ENCODE measurements at places on chromosomes 4 and X.

- DNase-seq = no peak
Observed at GRCh38 chrX:154348114-154348531, 26.3 kb downstream of the FLNA start.

- DNase-seq = no peak
Observed at GRCh38 chr4:83917572-83917971, 381.7 kb downstream of the GPAT3 start.

- DNase-seq = no peak
Observed at GRCh38 chr4:162945713-162946112, 221.0 kb downstream of the NAF1 start.

DNA sequence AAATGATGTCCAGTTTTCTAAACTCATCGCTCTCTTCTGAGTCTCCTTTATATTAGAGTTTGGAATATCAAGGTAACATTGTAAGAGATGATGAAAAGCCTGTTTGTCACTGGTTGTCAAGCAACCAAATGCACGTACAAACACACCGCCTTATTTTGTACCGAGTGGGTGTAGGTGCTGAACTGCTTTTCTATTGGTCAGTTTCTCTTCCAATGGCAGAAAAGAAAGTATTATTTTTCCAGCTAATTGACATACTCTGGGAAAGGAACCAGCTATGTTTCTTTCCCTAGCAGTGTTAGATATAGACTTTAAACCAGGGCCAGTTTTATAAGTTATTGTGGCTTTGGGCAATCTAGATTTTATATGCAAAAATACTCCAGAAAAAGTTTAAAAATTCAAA, 6.6 kb upstream of the PPM1K start:
- DNase-seq = no peak

GRCh38 chr4:61619528-61619927, 419.4 kb downstream of the ADGRL3 start:
- DNase-seq = no peak

DNA sequence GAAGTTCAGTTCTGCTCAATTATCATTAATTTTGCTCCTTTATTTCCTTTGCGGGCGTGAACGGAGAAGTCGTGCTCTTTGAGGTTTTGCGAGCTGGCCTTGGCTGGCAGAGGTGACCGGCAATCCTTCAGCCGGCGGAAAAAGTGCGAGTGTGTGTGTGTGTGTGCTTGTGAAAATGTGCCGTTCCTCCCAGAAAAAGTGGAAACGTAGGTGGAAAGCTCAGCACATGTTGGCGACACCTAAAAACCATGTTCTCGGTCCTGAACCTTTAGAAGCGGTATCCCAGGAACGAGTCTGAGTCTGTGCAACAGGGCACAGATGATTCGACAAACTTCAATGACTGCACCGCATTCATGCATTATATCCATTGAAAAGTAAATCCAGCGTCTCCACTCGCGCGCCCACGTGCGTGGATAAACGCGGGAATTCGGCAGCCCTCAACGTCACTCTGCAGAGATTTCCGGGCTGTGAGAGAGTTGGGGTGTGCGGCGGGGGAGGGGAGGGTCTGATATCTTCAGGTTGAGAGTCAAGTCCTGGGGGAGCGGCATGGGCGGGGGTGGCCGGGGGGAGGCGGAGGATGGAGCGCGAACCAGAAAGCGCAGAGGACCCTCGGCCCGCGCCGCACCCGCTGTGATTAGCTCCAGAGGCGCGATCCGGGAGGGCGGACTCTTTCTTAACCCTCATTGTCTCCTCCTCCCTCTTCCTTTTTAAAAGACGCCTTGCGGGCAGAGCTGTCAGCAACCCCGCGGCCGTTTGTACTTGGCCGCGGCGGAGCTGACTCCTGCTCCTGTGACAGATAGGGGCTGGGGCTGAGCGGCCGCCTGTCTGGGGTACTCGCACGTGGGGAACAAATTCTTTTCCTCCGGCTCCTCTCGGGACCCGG, at the start of gene SHISA3:
Gene SHISA3, plus strand, starts transcription at position 737 of the 883 bp plus-strand sequence. CDS start 569 bp downstream, outside the sequence.
- DNase-seq = no peak

- DNase-seq = no peak
Observed at GRCh38 chrX:7201496-7201895, 53.5 kb upstream of the PUDP start.

DNA sequence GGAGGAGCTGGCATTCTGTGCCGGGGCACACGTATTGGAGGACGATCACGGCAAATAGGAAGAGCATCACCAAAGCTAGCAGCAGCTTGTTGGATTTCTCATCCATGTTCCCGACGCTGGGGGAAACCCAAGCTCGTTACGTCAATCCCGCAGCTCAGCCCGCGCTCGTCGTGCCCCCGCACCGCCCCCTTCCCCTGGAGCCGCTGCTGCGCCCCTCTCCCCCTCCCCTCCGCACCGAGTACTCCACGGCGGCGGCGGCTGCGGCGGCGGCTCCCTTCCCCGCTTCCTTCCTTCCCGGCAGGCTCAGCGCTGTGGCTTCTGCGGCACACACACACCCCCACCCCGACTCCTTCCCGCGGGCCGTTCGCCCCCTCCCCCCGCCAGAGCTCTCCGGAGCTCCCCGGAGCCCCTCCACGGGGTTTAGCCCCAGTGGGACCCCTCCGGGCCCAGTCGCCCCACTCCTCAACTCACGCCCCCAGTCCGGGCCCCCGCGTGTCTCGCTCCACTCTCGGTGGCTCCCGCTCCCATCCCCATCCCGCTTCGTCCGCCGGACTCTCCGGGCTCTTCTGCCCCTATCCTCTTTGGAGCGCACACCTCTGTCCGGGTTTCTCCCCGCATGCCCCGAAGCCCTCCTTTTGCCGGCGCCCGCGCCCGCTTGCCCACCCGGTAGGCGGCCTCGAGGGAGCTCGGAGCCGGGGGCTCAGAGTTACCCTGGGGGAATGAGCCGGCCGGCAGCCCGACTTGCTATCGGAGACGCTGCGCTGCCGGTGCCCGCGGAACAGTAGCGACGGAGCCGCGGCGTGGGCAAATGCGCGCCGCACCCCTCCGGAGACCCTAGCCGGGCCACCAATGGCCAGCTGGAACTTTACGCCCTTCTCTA, 978 bp downstream of the HS6ST2 start:
- DNase-seq = no peak

DNA sequence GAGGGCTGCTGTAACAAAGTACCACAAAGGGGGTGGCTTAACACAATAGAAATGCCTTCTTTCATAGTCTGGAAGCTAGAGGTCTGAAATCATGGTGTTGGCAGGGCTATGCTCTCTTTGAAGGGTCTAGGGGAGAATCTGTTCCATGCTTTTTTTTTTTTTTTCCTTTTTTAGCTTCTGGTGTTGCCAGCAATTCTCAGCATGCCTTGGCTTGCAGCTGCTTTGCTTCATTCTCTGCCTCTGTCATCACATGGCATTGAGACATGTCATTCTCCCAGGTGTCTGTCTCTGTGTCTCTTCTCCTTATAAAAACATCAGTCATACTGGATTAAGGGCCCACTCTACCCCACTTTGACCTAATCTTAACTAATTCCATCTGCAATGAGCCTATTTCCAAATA, 78.6 kb upstream of the BOD1L1 start:
- DNase-seq = no peak

DNA sequence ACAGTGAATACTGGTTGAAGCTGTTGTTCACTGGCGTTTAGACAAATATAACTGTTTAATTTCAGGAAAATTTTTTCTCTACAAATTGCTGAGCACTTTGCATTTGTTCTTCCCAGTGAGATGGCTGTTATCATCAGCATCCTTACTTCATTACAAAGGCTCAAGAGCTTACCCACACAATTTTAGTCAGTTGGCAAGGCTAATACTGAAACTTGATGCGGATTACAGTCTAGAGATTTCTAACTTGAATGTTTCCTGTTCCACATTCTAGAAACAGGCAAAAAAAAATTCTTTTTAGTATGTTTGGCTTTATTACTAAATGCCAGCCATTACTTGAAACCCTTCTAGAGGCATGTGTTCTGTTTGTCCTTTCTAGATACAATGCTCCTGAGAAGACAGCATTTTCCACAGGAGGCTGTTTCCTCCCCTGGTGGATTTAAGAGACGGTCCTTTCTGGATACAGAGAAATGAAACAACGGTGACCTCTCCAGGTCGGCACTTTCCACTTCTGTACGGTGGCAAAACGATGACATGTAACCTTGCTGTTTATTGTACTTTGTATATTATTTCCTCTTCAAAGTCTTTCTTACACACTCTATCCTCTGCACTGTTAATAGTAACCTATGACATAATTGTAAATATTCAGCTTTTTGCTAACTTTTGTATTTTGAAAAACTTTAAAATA, 80.9 kb downstream of the RFC1 start:
- no peak for DNase-seq

DNA sequence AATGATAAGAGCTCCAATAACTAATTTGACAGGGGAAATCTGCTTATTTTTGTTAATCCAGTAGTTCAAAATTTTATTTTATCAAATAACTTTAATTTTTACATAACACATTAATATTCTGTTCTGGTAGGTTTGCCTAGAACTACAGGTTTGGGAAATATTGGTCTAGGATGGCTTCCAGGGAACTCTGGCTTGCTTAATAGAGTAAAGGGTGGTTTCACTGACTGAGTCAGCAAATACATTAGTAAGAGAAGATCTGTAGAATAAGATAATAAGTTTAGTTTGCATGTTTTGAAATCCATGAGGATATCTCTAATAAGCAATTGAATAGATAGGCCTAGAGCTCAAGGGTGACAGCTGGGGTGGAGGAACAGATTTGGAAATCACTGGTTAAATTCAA, 500.7 kb downstream of the ZNF674 start:
- no peak for DNase-seq

Measured in CMK (cell line).